Daoy (cell line): ENCODE measurements at places on chromosomes 1 and 21. TPM values are rescaled to one million over a fixed set of nuclear protein-coding genes. Genes with fewer than 3 reads are reported as not detected.
A peak's percentile ranks its signal among the peaks of the same experiment; 100 is the strongest.

DNA sequence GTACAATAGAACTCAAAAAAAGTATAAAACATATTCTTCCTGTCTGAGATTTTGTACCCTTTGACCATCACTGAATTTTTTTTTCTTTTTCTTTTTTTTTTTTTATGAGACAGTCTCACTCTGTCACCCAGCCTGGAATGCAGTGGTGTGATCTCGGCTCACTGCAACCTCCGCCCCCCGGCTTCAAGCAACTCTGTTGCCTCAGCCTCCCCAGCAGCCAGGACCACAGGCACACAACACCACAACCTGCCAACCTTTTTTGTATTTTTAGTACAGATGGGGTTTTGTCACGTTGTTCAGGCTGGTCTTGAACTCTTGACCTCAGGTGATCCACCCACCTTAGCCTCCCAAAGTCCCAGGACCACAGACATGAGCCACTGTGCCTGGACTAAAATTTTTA is 10.4 kb downstream of the SDCCAG8 start:
- DNase-seq: no peak

DNA sequence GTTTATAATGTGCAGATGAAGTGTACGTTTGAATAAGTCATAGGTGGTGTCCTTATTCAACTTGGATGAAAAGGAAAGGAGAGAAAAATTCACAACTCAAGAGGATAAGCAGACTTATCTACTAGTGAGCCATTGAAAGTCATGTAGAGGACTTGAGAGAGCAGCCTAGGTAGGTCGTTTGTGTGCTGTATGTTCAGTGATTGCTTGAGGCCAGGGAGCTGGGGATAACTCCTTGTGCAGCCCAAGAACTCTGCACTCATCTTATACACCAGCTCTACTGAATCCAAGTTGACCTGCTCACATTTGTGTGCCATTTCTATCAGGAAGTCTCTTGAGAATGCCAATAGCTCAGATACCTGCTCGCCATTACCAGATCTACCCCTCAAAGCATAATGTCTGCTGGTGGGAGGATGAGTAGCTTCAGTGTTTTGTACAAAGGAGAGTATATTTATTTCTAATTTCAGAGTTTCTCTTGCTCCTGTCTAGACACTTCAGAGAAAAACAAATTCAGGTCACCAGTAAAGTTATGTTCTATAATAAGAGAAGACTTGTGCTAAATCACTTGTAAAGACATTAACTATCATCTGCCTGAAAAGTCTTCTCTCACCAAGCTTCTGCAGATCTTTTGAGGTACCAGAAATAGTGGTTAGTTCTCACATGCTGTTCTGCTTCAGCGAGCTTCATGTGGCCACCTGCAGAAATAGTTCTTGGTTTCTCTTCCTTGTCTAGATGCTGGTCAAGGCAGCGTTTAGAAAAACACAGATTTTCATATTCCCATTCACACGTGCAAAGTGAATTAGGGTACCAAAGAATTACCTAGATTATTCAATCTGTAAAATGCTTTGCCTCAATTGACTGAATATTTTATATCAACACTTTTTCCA is 10.8 kb downstream of the S1PR1 start:
- no peak for DNase-seq

DNA sequence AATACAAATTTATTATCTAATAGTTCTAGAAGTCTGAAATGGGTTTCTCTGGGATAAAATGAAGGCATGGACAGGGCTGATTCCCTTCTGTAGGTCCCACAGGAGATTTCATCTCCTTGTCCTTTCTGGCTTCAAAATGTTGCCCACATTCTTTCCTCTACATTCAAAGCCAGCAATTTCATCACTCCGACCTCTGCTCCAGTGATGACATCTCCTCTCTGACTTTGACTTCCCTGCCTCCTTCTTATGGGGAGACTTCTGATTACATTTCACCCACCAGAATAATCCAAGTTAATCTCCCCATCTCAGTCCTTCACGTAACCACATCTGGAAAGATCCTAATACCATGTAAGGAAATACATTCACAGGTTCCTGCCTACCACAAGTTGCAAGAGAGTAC is 358.0 kb upstream of the C1orf87 start:
- no peak for DNase-seq

GRCh38 chr1:31062867-31063380 is 2.6 kb downstream of the PUM1 start:
- no peak for DNase-seq

DNA sequence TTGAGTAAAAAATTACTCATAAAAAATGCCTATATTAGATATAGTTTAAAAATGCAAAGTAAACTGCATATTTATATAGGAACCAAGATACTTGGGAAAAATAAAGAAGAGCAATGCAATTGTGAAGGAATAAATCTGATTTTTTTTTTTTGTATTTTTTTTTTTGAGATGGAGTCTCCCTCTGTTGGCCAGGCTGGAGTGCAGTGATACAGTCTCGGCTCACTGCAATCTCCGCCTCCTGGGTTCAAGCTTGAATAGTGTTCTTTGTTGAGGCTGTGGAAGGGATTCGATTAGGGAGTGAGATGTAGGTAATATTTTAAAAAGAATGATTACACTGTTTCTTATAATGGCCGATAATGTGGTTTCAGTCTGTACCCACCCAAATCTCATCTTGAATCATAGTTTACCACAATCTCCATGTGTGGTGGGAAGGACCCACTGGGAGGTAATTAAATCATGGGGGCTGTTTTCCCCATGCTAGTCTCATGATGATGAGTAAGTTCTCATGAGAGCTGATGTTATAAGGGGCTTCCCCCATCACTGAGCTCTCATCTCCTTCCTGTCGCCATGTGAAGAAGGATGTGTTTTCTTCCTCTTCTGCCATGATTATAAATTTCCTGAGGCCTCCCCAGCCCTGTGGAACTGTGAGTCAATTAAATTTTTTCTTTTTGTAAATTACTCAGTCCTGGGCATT is 1765.9 kb downstream of the PLA2G4A start:
- DNase-seq: peak; percentile 2

GRCh38 chr1:116312681-116313069 is 60.4 kb upstream of the ATP1A1 start:
- no peak for DNase-seq

GRCh38 chr1:39720094-39720999 is 18.3 kb upstream of the PPIE start:
- DNase-seq: peak; percentile 32

GRCh38 chr1:156347331-156347730 is 9.0 kb downstream of the TSACC start:
- DNase-seq: no peak

- no peak for DNase-seq
These were observed 8.5 kb upstream of the B4GALT3 start for GRCh38 chr1:161185732-161186311.

DNA sequence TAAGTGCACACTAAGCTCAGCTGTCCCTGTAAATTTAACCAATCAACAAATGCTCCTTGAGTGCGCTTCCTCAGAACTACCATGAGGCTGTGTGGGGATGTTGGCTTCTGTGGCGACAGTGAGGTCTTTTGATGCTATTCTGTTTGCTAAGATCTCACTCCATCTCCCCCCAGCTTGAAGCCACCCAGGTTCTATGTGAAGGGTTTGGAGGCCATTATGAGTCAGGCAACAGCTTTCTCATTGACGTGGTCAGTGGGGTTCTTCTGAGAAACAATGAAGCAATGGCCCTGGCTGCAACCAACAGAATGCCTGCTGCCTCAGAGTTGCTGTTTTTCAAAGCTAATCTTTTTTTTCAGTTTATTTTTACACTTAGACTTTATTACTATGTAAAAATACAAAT is 205.5 kb downstream of the PTBP2 start:
- DNase-seq: peak; percentile 54

DNA sequence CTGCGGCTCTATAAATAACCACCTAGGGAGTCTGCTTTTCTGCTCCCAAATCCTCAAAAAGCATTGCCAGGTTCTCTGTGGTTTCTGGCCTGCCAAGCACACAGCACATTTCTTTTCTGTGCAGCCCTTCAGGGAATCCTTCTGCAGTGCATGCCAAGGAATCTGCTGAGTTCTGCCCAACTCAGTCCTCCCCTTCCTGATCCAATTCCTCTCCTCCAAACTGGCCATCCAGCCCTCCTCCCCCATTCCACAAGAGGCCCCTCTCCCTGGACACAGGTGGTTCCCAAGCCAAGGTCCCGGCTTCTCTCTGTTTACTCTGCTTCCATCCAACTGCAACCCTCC is 61.8 kb downstream of the HIVEP3 start:
- DNase-seq: no peak

DNA sequence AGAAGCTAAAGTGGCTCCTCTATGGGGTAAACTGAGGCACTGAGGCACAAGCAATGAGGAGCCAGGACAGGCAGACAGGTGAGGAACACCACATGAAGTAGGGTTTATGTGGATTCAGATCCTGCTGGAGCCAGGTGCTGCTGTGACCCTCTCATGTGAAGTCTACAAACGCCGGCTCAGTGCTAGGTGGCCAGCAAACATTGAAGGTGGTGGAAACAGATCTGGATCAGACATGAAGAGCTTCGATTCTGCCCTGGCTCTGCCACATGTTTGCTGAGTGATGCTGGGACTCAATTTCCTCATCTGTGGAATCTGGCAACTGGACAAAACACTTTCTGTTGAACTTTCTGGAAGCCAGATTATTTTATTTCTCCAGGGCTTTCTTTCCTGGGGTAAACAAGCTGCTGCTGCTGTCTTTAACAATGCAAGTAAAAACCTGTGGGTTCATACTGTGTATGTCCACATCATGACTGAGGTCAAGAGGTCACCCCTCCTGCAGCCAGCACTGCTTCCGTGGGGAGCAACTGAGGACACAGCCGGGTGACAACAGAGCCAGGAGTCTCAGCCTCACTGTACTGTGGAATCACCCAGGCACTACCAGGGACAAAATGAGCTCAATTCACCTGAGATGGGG is 33.3 kb downstream of the HMGB4 start:
- no peak for DNase-seq

GRCh38 chr1:246291127-246291526 is 216.0 kb downstream of the SMYD3 start:
- no peak for DNase-seq

DNA sequence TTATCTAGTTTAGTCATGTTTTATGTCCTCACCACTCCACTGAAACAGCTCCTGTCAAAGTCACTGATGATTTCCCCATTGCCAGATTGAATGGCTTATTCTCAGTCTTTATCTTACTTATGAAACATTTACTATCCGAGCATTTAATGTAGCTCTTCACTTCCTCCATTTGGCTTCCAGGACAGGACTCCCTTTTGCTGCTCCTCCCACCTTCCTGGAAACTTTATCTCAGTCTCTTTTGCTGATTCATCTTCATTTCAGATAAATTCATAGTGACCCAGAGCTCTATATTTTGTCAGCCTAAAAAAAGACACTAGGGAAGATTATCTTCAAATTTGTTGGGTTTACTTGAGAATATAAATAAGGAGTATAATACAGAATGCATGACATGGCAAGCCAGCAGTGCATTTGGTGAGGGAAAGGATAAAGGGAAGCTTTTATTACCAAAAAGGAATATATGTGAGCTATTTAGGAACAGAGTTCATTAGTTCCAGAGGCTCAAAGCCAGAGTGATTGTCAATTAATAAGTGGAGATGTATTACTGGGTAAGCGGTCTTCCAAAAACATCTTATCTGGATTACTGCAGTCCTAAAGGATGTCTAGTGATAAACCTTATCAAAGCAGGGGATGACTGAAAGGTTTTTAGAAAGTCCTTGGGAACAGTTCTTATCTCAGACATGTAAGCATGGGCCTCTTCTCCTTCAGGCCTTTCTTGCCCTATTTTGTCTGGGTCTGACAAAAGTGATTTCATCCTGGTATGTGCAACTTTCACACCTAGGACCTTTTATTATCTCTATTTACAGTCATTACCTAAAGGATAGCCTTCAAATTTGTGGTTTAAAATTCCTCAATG is 25.6 kb downstream of the IL23R start:
- no peak for DNase-seq

- no peak for DNase-seq
These were observed 152.3 kb downstream of the PCNX2 start for GRCh38 chr1:233143241-233143640.

- peak; percentile 65 for DNase-seq
These were observed 125.2 kb upstream of the DPYD start for GRCh38 chr1:98045767-98046641.

- peak; percentile 48 for DNase-seq
These were observed 53.1 kb upstream of the HMCN1 start for GRCh38 chr1:185681034-185681633.

- peak; percentile 99 for DNase-seq
These were observed 6.2 kb upstream of the ANKRD35 start for GRCh38 chr1:145891587-145892485.

DNA sequence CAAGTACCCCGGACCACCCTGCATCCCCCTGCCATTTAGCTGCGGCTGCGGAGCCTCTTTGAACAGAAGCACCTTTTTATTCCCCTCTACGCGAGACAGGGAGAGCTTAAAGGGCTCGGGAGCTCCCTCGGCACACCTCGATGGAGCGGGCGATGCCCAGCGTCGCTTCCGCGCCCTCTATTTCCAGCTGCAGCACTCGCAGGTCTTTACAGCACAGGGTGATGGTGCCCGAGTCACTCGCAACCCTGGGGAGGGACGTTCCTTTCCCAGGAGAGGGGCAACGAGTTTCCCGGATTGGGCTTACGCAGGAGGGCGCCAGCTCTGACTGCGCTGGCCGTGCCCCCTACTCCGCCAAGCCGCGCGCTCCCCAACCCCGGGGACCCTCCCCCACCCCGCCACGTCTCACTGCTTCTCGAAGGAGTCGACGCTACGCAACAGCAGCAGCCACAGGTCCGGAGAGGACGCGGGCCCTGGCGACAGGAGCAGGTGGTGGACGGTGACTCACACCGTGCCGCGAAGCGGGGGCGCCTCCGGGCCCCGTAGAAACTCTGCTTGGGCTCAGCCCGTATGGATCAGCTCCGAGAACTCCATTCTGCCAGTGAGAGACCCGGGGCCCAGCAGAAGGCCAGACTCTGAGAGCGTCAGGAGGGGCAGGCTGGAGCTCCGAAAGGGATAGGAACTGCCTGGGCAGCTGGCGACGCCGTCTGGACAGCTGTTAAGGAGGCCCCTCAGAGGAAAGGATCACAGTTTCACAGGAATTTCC is 5.8 kb upstream of the FAM167B start:
- peak; percentile 69 for DNase-seq

- DNase-seq: no peak
These were observed 69.7 kb downstream of the GALNT2 start for GRCh38 chr1:230136453-230137336.

GRCh38 chr1:114097109-114097508 is 56.6 kb downstream of the SYT6 start:
- DNase-seq: no peak

- DNase-seq: no peak
These were observed 144.7 kb downstream of the ROR1 start for GRCh38 chr1:63918418-63918945.

The PAQR6 gene
- total RNA-seq: 0.11 TPM in 1 of 2 replicates, not detected in the other

The GPR153 gene
- 3.0 and 6.3 TPM in 2 replicates for total RNA-seq

The AJAP1 gene
- 7.0 TPM in 1 of 2 replicates, not detected in the other for total RNA-seq

The TACSTD2 gene
- 0.06 TPM in 1 of 2 replicates, not detected in the other for total RNA-seq

The MLLT11 gene
- 48.4 and 52.7 TPM in 2 replicates for total RNA-seq

The FHAD1 gene
- total RNA-seq: 1.0 and 4.8 TPM in 2 replicates

The SLC35A3 gene
- 53.0 and 62.6 TPM in 2 replicates for total RNA-seq

The SERPINC1 gene
- not detected in 2 replicates for total RNA-seq

The AMY1A gene
- total RNA-seq: not detected in 2 replicates

The IFI44 gene
- total RNA-seq: 141 and 171 TPM in 2 replicates

The JTB gene
- 216 and 291 TPM in 2 replicates for total RNA-seq

The RPE65 gene
- total RNA-seq: under 0.01 TPM in 1 of 2 replicates, not detected in the other

The CD53 gene
- 0.21 and 0.46 TPM in 2 replicates for total RNA-seq

The SLAMF7 gene
- total RNA-seq: 0.03 and 0.91 TPM in 2 replicates
